ENCODE measurements at places on chromosomes 5 and 9.
A peak's percentile ranks its signal among the peaks of the same experiment; 100 is the strongest.

DNA sequence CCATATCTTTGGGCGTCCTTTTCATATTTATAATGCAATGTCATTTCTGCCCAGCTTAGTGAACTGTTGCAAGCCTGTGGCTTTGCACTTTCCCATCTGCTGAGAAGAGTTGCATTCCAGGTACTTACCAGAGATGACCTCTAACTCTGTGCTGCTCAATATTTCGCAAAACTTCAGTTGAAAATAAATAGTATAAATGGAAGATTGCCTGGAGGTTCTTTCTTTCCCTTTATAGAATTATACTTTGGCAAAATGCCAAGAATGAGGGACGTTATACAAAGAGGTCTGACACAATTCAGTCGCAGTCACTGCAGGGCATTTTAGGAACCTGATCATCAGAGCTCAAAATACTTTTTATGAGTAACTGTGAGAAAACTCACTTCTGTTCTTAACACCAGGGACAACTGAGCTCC, 18.9 kb upstream of the VLDLR start:
- H3K27me3 ChIP-seq, result no peaks in the 10 kb centered on the region
- H3K4me1 ChIP-seq, result no peaks in the 10 kb centered on the region

DNA sequence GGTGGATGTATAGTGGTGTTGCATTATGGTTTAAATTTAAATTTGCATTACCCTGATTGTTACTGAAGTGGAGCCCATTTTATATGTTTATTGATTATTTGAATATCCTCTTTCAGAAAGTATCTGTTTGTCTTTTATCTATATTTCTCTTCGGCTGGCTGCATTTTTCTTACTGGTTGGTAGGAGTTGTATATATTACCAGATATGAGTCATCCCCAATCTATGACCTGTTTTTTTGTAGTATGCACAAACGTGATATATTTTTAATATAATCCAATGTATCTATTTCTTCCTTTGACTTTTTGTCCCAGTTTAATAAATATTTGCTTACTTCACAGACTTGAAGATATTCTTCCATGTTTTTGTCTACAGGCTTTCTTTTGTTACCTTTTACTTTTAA, 29.3 kb upstream of the CAMK4 start:
- H3K27me3 ChIP-seq, result no peaks in the 10 kb centered on the region
- H3K4me1 ChIP-seq, result no peaks in the 10 kb centered on the region
- H3K4me3 ChIP-seq, result no peak overlapping the region
- no peak overlapping the region for H3K27ac ChIP-seq

DNA sequence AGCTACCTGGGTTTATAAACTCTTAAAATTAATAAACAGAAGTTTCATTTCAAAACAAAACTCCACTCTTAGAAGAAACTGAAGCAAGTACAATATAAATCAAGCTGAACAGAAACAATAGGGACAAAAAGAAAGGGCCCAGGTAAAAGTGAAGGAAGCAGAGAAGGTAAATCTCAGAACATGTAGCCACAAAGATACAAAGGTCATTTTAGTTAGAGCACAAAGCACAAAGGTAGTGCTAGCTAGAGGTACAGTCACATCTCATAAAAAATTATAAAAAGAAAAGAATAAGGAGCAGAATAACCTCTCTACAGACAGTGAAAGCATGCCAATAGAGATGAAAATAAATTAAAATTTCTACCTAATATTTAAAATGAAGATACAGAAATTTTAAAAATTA, 90.4 kb upstream of the C5orf63 start:
- H3K4me1 ChIP-seq, result no peaks in the 10 kb centered on the region
- no peak for DNase-seq
- no peak overlapping the region for H3K27ac ChIP-seq
- no peaks in the 10 kb centered on the region for H3K27me3 ChIP-seq
- H3K36me3 ChIP-seq, result no peaks in the 10 kb centered on the region
- H3K4me3 ChIP-seq, result no peak overlapping the region

GRCh38 chr5:103469288-103470040, 93.1 kb downstream of the NUDT12 start:
- H3K27me3 ChIP-seq, result no peaks in the 10 kb centered on the region
- no peak overlapping the region for H3K4me3 ChIP-seq
- DNase-seq, result no peak
- no peaks in the 10 kb centered on the region for H3K36me3 ChIP-seq

DNA sequence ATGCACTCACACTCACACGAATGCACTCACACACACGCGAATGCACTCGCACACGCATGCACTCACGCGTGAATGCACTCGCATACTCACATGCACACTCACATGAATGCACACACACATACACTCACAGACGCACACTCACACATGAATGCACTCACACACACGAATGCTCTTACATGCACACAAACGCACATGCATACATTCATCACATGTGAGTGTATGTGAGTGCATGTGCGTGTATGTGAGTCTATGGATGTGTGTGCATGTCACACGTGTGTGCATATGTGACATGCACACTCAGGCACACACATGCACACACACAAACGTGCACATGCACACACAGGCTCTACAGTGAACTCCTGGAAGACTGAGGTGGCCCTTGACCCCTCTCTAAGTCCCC, 121.7 kb downstream of the ADAMTS2 start:
- H3K27ac ChIP-seq, result no peak overlapping the region
- DNase-seq, result no peak
- no peaks in the 10 kb centered on the region for H3K36me3 ChIP-seq

GRCh38 chr5:178288401-178289368, 56.1 kb upstream of the PHYKPL start:
- H3K4me3 ChIP-seq, result no peak overlapping the region
- H3K27ac ChIP-seq, result no peak overlapping the region
- no peaks in the 10 kb centered on the region for H3K4me1 ChIP-seq
- DNase-seq, result no peak
- no peaks in the 10 kb centered on the region for H3K36me3 ChIP-seq
- no peaks in the 10 kb centered on the region for H3K27me3 ChIP-seq

- H3K4me1 ChIP-seq, result no peaks in the 10 kb centered on the region
- no peaks in the 10 kb centered on the region for H3K36me3 ChIP-seq
- H3K27me3 ChIP-seq, result no peaks in the 10 kb centered on the region
- H3K27ac ChIP-seq, result no peak overlapping the region
These were observed 94.0 kb downstream of the ACTL7B start for GRCh38 chr9:108761655-108762347.

DNA sequence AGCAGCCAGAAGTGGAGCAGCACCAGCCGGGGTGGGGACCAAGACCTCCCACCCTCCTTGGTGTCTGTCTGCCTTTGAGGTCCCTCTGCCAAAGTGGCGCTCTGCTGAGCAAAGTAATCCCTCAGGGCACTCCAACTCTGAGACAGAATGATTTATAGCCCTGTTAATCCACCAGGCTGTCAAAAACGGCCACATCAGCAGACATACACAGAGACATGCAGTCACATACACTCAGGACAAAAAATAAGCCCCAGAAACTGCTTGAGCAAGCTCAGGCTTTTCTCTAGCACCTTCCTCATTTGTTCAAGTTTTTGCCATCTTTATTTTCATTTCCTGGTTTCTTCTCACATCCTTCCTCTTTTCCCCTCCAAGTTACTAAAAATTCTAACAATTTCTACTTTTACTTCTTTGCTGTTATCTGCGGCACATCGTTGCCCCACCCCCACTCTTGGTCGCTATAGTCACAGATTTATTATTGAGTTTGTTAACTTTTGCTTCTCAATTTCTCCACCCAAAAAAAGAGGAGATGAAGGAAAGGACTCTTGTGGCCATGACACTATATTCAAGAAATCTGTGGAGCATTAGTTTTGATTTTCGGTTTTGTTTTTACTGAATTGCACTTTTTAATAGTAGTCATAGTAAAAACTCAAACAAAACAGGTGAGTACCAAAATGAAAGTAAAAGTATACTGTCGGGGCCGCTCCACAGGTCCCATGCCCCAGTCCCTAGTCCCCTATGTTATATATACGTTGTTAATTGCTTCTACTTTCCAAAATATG, 17.4 kb upstream of the ADRB2 start:
- no peaks in the 10 kb centered on the region for H3K27me3 ChIP-seq
- H3K4me1 ChIP-seq, result peaks cover 14% of the 10 kb centered on the region
- H3K27ac ChIP-seq, result peak overlapping the region; percentile 48
- no peak for DNase-seq

DNA sequence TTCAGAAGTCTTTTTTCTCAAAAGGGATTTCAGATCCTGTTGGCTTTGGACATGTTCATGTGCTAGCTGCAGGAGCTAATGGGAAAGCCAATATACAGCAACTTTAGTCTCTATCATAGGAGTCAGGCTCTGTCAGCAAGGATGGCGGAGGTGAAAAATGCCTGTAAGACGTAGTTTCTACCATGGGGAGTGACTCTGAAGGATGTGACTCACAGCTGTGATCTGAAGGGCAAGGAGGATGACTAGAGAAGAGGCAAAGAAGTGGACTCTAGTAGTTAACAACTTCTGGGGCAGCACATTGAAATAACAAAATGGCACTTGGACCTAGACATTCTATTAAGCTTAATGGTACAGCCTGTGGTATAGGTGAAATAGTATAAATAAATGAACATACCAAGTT, 3.1 kb upstream of the NDUFS4 start:
- no peak for DNase-seq
- peaks cover 9% of the 10 kb centered on the region for H3K4me1 ChIP-seq
- no peaks in the 10 kb centered on the region for H3K27me3 ChIP-seq
- no peaks in the 10 kb centered on the region for H3K36me3 ChIP-seq

DNA sequence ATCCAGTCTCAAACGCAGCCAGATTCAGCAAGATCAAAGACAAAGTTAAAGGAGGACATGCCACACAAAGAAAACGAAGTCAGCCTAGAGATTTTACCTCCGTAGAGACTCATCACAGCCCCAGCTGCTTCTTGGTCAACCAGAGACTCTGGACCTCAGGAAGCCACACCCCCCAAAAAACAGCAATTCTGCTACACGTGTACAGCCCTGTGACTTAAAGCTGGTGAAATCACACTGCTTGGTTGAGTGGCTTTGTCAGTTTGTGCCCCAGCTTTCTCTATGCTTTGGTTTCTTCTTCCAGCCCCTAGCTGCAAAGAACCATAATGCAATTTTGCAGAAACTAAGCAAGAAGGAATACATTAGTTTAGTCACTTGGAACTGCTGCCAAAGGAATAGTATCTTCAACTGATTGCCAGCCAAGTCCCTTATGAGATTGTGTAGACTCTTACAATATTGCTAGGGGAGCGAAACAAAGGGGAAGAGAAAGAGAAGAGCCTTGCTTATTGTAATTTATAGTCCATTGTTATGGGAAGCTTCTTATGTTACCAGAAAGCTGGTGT, 158.8 kb upstream of the ZNF462 start:
- no peak overlapping the region for H3K4me3 ChIP-seq
- DNase-seq, result no peak
- no peak overlapping the region for H3K27ac ChIP-seq
- no peaks in the 10 kb centered on the region for H3K27me3 ChIP-seq
- no peaks in the 10 kb centered on the region for H3K36me3 ChIP-seq

DNA sequence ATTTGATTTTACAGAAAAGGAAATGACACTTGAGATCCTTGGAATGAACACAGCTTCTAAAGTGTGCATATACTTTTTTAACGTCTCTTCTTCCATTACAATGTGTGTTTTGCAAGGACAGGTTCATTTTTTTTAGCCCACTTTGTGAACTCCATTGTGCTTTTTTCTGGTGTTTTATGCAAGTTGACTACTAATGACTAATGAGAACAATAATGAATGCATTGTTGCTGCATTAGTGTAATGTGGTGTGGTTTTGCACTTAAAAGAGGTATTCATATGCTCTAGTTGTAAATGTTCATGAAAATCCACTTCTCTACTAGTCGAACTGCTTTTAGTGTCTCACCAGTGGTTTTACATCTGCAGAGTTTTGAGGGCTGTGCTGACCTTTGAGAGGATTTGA, 93.6 kb downstream of the UHRF2 start:
- no peaks in the 10 kb centered on the region for H3K4me1 ChIP-seq
- no peaks in the 10 kb centered on the region for H3K27me3 ChIP-seq
- peaks cover 38% of the 10 kb centered on the region for H3K36me3 ChIP-seq
- no peak overlapping the region for H3K27ac ChIP-seq
- no peak for DNase-seq

- no peaks in the 10 kb centered on the region for H3K36me3 ChIP-seq
- DNase-seq, result no peak
- H3K27ac ChIP-seq, result no peak overlapping the region
- H3K27me3 ChIP-seq, result peaks cover 7% of the 10 kb centered on the region
- H3K4me3 ChIP-seq, result peak overlapping the region; percentile 56
- H3K4me1 ChIP-seq, result peaks cover 19% of the 10 kb centered on the region
These were observed 369 bp downstream of the OCLN start for GRCh38 chr5:69492923-69493395.

DNA sequence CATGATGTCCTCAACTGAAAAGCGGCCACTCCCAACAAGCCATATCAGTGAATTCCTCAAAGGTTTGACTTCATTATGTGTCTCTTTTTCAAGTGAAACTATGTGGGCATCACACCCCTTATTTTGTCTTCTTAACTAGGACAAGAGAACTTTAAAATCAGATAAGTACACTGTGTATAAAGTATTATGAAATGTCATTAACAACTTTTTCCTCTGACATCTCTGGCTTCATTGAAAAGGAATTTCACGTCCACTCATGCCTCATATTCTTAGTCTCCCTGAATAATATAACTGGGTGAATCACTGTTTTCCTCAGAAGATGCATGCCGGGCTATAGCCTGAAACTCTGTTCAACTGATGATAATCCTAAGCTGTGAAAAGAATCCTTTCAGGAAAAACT, 415.8 kb downstream of the ACTL7B start:
- H3K4me3 ChIP-seq, result no peak overlapping the region
- DNase-seq, result no peak
- no peaks in the 10 kb centered on the region for H3K27me3 ChIP-seq
- no peaks in the 10 kb centered on the region for H3K36me3 ChIP-seq
- H3K27ac ChIP-seq, result no peak overlapping the region
- H3K4me1 ChIP-seq, result no peaks in the 10 kb centered on the region

DNA sequence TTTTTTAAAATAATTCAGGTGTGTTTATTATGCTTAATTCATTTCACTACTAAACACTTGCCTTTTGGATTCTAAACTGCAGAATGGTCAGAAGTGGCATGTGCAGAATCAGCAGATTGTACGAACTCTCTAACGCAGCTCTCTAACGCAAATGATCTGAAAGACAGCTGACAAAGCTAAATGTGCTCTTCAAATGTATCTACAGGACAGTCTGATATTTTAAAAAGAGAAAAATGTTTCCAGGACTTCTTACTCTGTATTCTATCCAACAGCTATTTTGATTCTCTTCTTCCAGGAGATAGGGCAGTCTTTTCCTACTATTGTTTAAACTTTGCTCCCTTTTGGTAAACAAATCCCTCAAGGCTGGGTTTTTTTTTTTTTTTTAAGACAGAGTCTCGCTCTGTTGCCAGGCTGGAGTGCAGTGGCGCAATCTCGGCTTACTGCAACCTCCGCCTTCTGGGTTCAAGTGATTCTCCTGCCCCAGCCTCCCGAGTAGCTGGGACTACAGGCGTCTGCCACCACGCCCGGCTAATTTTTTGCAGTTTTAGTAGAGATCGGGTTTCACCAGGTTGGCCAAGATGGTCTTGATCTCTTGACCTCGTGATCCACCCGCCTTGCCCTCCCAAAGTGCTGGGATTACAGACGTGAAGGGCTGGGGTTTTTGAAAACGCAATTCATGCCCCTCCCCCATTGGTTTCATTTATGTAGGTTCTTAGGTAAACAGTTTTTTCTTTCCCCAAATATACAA, 1.2 kb downstream of the NMRK1 start:
- peaks cover 13% of the 10 kb centered on the region for H3K36me3 ChIP-seq
- DNase-seq, result no peak
- H3K27me3 ChIP-seq, result no peaks in the 10 kb centered on the region
- peaks cover 34% of the 10 kb centered on the region for H3K4me1 ChIP-seq

GRCh38 chr5:125912028-125912427, 511.2 kb upstream of the GRAMD2B start:
- no peaks in the 10 kb centered on the region for H3K36me3 ChIP-seq
- no peak overlapping the region for H3K4me3 ChIP-seq
- no peaks in the 10 kb centered on the region for H3K4me1 ChIP-seq
- DNase-seq, result no peak
- no peak overlapping the region for H3K27ac ChIP-seq
